ENCODE measurements at places on chromosomes 3 and 15.

- no peak for DNase-seq
Measured at GRCh38 chr3:159137949-159138348, 336.1 kb downstream of the MFSD1 start.

DNA sequence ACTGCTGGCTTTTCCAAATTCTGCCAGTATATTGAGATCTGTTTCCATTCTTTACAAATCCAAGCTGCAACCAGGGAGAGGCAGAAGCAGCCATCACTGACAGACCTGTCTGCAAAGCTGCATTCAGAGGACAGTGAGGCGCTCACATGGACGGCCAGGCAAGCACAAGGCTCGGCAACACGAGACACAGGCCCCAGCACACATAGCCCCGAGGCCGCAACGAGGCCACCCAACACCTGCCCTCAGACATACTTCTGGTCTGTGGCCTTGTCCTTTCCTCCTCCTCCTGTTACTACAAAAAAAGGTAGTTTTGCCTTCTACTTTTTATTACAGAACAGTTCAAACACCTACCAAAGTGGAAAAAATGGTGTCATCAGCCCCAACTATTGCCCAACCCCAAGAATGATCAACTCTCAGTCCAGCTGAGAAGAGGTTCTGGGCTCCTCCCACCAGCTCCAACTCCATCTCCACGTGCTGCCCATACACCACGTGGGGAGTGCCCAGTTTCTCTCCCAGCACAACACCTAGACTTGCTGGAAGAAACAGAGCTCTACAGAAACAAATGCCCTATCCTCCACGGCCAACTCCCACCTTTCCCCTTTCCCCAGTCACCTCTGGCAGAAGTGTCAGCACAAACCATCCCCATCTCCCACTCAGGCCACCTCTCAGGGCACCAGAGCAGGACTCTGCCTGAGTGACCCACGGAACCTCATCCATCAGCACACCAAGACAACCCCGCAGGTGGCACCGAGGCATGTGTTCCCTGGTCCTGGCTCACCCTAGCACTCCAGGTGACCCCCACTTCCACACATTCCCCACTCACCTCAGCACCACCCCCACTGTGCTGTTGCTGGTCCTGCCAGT is 7.4 kb downstream of the ZXDC start:
- DNase-seq: no peak

DNA sequence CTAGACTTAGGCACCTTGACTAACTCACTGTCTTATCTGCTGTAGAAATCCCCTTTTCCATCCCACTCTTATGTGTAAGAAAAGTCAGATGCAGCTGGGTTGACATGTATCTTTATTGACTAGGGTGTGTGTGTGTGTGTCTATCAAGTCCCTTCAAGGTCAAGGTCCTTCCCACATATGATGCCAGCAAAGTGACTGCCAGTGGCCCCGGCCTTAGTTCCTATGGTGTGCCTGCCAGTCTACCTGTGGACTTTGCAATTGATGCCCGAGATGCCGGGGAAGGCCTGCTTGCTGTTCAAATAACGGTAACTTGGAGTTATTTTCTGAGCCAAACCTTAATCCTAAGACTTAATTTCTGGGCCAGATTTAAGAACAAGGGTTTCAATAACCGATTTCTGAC is 76.3 kb downstream of the DNASE1L3 start:
- no peak for DNase-seq

- DNase-seq: no peak
Measured at GRCh38 chr3:43879166-43879565, 188.4 kb downstream of the ABHD5 start.

- DNase-seq: no peak
Measured at GRCh38 chr3:170809975-170810357, 60.0 kb downstream of the RPL22L1 start.

GRCh38 chr15:40964006-40964405 is 10.7 kb downstream of the CHAC1 start:
- no peak for DNase-seq

- no peak for DNase-seq
Measured at GRCh38 chr3:27905625-27906024, 183.5 kb upstream of the EOMES start.

DNA sequence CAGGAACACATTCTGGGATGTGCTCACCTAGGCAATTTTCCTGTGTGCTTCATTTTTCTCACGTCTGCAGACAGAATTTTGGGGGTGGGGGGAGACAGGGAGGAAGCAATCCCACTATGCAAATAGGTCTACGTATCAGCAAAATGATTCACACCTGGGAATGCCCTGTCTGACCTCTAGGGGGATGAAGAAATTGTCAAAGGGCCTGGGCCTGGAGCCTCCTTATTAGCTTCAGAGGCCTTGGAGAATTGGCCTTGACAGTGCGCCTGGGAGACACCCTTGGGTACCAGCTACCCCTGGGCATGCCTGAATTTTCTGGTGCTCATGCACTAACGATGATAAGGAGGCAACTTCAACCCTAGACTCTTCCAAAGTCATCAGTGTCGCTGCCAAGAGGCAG is 207.5 kb downstream of the CADPS start:
- DNase-seq: no peak

DNA sequence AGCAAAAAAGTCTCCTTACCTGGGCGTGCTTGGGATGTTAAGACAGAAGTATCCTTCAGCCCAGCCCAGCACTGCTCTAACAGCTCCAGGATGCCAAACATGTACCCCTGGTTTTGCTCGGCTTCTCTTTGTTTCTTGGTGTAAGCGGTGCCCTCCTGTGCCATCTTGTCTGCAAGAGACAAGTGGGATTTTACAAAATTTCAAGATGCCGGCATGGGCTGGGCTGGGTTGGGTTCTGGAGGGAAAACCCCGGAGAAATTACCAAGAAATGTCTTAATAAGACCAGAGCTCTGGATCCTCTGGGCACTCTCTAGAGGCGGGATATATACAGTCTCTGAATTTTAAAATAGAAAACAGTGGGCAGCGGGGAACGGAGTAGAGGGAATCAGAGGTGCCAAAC is 4.6 kb upstream of the SOX14 start:
- no peak for DNase-seq

- no peak for DNase-seq
Measured at GRCh38 chr3:127640042-127640355, 11.0 kb downstream of the PODXL2 start.

DNA sequence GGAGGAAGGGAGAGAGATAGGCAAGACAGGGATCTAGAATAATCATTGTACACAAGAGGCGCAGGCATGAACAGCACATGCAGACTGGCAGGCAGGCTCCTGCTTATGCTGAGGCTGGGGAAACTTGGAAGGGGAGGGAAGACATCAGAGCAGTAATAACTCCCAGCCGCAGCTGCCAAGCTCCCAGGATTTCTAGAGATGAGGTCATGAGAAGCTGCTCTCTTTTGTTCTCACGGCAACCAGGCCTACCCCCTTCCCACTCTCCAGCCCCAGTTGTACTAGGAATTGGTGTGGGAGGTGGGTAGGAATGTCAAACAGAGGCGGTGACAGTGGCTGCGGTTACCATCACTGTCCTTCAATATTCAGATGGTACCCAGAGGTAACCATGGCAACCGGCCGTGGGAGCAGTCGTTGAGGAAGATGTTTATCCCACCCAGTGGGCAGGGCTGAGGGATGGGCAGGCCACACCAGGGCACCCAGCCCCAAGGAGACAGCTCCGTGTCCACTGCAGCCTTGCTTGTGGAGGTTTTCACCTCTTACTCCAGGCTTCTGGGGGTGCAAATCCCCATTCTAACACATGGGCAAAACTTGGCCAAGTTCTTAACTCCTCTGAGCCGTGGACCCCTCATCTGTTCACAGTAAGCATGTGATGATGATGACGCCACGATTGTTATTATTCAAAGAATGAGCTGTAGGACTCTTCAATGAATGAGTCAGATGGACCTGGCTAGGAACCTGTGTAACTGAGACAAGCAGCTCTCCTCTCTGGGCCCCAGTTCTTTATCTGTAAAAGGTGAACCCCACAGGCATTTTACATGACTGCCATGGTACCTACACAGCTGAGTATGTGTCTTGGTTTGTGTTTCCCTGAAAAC is 360.8 kb upstream of the PROK2 start:
- no peak for DNase-seq

- no peak for DNase-seq
Measured at GRCh38 chr15:90001062-90001682, at the start of gene ZNF710. ZNF710 (plus strand) TSS chr15:90001324; CDS start chr15:90067138, 65,814 bp downstream.

- no peak for DNase-seq
Measured at GRCh38 chr3:9902372-9903237, at the start of gene IL17RE. IL17RE (plus strand) TSS chr3:9902848; CDS start chr3:9902933, 85 bp downstream.

GRCh38 chr15:62307551-62307950 is 142.5 kb upstream of the C2CD4B start:
- DNase-seq: no peak

DNA sequence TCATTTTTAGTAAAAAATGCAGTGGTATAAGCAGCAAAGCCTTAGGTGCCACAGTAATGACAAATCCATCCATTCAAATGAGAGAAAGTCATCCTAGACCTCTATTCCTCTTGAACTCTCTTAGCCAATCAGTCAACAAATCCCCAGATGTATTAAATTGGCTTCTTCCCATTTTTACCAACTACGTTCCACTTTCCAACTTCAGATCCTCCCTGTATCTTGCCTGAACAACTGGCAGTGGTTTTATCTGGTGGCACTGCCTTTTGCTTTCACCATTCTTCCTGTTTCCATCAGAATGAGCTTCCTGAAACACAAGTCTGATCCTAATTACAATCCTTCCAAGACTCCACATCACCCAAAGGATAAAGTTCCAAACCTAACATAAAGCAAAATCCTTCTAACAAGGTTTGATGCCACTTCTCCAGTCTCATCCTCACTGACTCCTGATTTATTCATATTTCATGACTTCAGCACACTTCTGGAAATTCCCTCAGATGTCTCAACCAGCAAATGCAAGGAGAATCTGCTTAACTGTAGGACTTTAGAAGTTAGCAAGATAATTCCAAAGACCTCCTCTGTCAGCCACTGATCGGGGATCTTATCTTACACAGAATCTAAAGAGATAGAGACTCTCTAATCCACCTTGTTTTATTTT is 69.8 kb upstream of the SLC4A7 start:
- no peak for DNase-seq

DNA sequence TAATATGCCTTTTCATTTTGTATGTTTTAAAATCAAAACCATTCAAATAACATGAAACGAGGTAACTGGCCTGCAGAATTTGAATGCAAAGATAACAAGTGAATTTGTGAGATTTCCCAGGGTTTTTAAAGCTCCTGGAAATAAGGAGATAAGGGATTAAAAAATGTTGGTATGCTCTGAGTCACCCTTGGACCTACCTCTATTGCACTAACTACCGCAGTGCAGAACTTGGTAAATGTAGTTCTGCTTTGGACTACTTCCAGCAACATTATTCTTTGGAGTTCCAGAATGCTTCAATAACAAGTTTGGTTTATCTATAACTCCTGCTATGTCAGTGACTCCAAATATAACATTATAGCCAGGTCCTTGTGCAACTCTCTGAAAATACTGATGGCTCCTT is 201.7 kb downstream of the GAP43 start:
- no peak for DNase-seq
